ENCODE measurements at places on chromosomes 1 and 21. TPM values are rescaled to one million over a fixed set of nuclear protein-coding genes. Genes with fewer than 3 reads are reported as not detected.

Gene CD1B
- total RNA-seq: not detected

Gene EFNA1
- total RNA-seq: 2.7 TPM

Gene PDZK1IP1
- 0.33 TPM for total RNA-seq

Gene IARS2
- 107 TPM for total RNA-seq

Gene SHC1
- total RNA-seq: 66.4 TPM

Gene E2F2
- 25.3 TPM for total RNA-seq

Gene C4BPB
- not detected for total RNA-seq

Gene GNAT2
- total RNA-seq: 0.16 TPM
